ENCODE measurements at places on chromosomes 1 and 21.

GRCh38 chr1:176434234-176434633 lies 28.7 kb upstream of the PAPPA2 start:
- no peak for DNase-seq

- peak; percentile 79 for DNase-seq
Observed at GRCh38 chr1:212012034-212012740, 23.2 kb downstream of the INTS7 start.

DNA sequence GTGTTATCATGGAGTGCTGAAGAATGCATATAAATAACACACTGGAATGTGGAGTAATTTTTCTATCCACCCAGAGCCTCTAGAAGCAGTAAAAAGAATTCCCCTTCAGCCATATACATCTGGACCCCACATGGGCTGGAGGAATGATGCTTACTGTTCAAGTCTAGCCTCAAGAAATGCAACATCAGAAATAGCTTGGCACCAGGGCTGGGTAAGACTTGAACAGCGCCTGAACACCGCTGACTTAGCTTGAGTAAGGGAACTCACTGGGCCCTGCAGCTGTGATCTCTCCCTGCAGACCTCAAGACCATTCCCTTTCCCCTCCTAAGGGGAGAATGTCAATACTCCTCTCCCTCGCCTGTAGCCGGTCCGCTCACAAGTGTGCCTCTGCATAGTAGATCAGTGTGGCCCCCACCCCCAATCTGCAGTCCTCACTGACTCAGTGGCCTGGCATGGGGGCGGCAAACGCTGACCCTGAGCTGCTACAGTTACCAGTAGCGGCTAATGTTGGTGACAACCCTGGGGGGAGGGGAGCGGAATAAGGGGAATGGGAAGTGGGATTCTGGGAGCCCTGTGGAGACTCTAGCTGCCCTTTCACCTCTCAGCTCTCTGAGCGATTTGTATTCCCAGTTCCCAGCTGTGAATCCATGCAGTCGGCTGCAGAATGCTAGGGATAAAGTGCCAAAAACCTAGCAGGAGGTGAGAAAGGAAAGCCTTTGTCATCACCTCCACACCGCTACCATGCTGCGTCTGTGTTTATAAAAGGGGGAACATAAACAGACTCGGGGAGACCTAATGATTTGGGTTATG lies 483.9 kb downstream of the DISC1 start:
- DNase-seq = no peak

GRCh38 chr1:204092632-204093420 lies 19.9 kb downstream of the SOX13 start:
- DNase-seq = no peak

DNA sequence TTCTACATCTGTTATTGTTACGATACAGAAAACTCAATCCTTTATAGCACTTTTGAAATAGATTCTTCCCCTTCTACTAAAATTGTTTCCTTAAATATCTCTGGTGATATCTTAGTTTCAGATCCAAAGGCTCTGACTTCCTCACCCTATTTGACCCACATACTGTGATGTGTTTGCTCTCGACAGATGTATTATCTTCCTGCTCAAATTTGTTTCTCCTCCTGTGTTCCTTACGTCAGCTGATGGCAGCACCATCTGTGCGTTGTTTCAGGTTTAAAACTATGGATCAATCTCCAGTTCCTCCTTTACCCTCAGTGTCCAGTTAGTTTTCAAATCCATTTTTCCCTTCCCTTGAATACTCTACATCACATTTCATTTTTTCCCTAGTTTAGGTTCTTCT lies 274.4 kb downstream of the RYR2 start:
- DNase-seq = no peak

GRCh38 chr1:109613361-109614147 lies 5.9 kb downstream of the GNAT2 start:
- DNase-seq = no peak

All from activated CD4-positive, alpha-beta T cell treated with anti-CD3 and anti-CD28 coated beads, Interleukin-2, Interleukin-6, amounts not matched to agents 100 ng/mL and 50 ng/mL, durations not matched to agents 16 hours and 8 hours (primary cell).